ENCODE measurements at places on chromosomes 7 and 10.

DNA sequence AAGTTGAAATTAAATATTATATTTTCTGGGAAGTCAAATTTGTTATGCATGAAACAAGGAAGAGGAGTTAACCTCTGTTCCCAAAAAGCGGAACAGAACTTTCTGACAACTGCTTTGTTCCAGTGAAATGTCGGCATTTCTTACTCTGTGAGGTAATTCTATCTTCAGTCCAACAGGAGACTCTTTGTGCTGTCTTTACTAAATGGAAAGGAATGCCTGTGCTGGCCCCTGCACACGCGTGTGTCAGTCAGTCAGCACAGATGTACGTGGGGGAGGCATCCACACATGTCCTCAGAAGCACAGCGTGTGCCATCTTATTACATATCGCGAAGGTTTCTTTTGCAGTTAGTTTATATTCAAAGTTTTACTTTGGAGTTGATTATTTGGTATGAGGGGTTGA lies 37.5 kb downstream of the NET1 start:
- no peak for DNase-seq

- DNase-seq: no peak
Observed at GRCh38 chr7:2106924-2107323, 125.8 kb downstream of the MAD1L1 start.

DNA sequence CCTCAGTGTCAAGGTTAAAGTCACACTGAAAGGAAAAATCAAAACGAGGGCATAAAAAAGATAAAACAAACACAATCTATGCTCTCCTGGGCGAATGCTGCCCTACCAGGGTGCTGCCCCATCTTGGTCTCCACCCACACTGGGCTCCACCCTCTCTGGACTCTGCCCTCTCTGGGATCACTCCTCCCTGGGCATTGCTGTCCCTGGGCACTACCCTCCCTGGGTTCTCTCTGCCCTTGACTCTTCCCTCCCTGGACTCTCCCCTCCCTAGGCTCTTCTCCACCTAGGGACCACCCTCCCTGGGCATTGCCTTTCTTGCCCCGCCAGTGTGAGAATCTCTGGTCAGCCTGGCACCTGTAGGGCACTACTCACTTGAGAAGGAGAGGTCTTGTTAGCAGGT lies 8.6 kb downstream of the GDF2 start:
- DNase-seq: no peak

GRCh38 chr7:6148724-6149360 lies 117.7 kb downstream of the ANKRD61 start:
- no peak for DNase-seq

- no peak for DNase-seq
Observed at GRCh38 chr10:100628061-100628460, 92.3 kb downstream of the HIF1AN start.

DNA sequence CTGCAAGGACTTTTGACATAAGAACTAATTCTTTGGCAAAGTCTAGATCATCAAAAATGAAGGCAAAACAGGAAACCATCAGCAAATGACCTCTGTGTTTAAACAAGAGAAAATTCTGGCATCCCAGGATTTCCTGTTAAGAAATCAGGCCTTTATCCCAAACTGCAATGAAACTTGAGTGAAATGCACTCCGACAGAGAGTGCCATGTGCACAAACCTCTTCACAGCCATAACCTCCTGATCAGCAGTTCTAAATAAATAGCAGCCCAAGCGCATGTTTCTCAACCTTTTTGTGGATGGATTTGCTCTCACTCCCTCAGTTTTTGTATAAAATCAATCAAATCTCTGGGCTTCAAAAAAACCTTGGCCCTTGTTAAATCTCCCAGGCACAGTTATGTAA lies 107.7 kb upstream of the EEPD1 start:
- no peak for DNase-seq

DNA sequence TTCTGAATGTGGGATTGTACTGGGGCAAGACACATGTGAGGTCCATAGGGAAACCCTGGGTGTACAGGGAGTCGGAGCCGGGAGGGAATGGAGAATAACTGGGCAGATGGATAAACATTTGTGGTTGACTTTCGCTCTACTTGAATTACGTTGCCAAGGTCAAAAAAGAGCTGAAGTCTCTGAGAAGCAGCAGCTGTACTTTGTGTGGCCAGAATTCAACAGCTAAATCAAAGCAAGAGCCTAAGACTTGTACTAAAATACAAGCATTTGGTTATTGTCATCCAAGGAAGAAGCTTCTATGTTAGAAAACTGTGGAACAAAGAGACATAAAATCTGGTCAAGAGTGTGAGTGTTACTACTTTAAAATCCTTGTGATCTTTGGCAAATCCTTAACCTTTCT lies 457.2 kb downstream of the ARL4A start:
- no peak for DNase-seq

DNA sequence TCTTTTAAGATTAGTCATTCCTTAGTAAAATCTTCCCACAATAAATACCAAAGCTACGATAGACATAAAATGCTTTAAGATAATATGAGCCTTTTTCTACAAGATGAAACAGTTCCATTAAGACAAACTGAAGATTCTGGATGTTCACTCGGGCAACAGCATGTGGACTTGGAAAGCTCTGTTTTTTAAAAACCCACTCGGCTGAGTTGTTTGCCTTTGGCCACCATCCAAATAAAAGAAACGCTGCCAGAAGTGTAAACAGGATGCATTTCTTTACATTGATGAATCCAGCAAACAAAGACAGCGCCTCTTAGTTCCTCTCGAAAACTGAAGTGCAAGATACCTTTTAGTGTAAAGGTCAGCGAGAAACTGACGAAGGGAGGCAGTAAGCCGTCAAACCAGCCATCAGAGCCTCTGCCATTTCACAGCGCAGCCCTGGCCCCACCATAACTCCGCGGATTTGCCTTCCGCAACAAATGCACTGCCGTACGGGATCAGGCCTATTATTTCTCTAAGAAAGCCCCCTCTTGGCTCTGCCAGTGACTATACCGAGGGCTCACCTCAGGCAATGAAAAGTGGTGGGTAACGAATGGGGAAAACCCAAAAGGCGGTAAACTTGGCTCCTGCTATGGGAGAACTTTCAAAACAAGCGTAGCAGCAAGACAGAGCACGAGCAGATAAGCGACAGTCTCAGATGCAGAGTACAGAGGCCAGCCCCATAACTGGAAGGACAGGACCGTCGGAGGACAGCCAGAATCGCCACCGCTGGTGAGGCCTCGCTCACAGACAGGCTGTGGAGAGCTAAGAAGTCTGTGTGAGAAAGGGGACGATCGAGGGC lies 41.4 kb downstream of the GNA12 start:
- no peak for DNase-seq
